CD4-positive, alpha-beta memory T cell (primary cell): ENCODE measurements at places on chromosomes 12 and 14. TPM values are rescaled to one million over a fixed set of nuclear protein-coding genes. Genes with fewer than 3 reads are reported as not detected.

DNA sequence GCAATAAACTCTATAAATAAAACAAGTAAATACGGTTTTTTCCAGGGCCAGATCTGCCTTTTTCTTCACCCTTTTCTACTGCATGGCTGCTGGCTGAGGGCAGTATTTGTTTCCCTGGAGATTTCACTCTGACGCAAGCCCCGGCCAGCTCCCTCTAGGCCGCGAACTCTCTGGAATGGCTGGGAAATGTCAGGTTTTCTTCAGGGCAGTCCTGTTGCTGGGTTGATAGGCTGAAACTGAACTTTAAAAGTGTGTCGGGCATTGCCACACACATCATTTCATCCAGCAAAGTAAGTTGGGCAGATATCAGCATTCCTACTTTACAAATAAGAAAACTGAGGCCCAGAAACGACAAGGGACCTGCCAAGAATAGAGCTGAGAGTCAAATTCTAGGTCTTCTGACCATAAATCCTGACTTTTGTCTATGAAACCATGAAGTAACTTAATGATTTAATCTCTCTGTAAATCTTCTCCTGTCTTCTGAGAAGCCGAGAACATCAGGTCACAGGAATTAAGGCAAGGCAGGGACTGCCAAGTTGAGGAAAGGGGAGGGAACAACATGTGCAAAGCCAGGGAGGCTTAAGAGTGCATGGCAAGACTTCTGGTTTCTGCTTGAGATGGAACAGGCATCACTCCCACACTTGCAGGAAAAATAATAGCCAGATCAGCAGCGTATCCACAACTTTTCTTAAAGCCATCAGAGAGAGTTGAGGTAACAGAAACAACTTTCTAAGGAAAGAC, 205.0 kb upstream of the CCDC196 start:
- no peaks in the 10 kb centered on the region for H3K36me3 ChIP-seq
- no peak for DNase-seq
- no peak overlapping the region for H3K4me3 ChIP-seq
- no peak overlapping the region for H3K27ac ChIP-seq
- no peaks in the 10 kb centered on the region for H3K4me1 ChIP-seq

The NPAS3 gene
- total RNA-seq = not detected

GRCh38 chr12:26867080-26867479, 34.1 kb upstream of the ITPR2 start:
- H3K27ac ChIP-seq = no peak overlapping the region
- no peak for DNase-seq
- no peaks in the 10 kb centered on the region for H3K36me3 ChIP-seq
- H3K27me3 ChIP-seq = no peaks in the 10 kb centered on the region

- H3K27ac ChIP-seq = no peak overlapping the region
- no peak overlapping the region for H3K4me3 ChIP-seq
- no peak for DNase-seq
- H3K36me3 ChIP-seq = no peaks in the 10 kb centered on the region
- H3K4me1 ChIP-seq = no peaks in the 10 kb centered on the region
- H3K27me3 ChIP-seq = no peaks in the 10 kb centered on the region
These were observed 329.2 kb downstream of the PCNX1 start for GRCh38 chr14:71236487-71236886.

- no peaks in the 10 kb centered on the region for H3K36me3 ChIP-seq
- no peak overlapping the region for H3K4me3 ChIP-seq
- H3K27ac ChIP-seq = no peak overlapping the region
- no peaks in the 10 kb centered on the region for H3K4me1 ChIP-seq
These were observed 451.1 kb upstream of the RGS6 start for GRCh38 chr14:71481021-71481654.

DNA sequence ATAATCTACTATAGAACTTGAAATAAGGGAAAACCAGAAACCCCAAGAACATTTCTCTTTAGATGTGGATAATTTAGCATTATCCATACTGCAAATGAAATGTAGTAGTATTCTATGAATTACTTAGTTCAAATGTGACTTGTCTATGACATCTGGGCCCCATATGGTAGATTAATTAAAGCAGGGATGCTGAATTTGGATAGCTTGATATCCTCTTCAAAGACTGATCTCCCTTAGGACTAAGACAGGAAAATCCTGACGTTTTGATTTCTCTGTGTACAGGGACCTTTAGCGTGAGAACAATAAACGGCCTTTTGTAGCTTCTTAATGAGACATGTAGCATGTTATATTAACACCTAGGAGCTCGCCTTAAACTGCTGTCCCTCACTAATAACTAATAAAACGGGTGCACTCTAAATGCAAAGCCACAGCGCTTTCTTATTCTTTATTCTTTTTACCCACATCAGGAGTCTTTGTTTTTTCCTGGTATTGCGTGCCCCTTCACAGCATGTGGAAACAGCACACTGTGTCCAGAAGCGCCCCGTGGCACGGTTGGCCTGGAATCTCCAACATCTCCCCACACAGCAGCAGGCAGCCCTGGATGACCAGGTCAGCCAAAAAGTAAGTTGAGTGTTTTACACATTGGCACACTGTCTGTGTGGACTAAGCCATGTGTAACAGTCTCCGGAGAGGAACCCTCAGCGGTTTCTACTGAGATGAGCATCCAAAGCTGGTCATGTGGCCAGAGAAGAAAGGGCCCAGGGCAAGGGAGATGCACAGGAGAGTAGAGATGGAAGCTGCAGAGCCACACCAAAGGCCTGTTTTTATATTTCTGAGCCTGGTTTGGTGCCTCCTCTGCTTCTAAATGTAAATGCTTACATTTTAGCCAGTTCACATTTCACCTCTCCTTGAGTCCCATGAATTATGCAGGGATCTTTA, 93.1 kb downstream of the SRGAP1 start:
- no peak overlapping the region for H3K4me3 ChIP-seq
- DNase-seq = no peak
- H3K36me3 ChIP-seq = no peaks in the 10 kb centered on the region
- H3K27me3 ChIP-seq = no peaks in the 10 kb centered on the region
- no peaks in the 10 kb centered on the region for H3K4me1 ChIP-seq

GRCh38 chr12:57637364-57637763, 4.4 kb upstream of the B4GALNT1 start:
- no peak overlapping the region for H3K4me3 ChIP-seq
- H3K36me3 ChIP-seq = no peaks in the 10 kb centered on the region
- H3K4me1 ChIP-seq = peaks cover 4% of the 10 kb centered on the region
- no peaks in the 10 kb centered on the region for H3K27me3 ChIP-seq
- H3K27ac ChIP-seq = no peak overlapping the region
- no peak for DNase-seq

GRCh38 chr12:55743406-55744339, 751 bp downstream of the GDF11 start:
- H3K4me1 ChIP-seq = peaks cover 20% of the 10 kb centered on the region
- H3K27me3 ChIP-seq = no peaks in the 10 kb centered on the region

- H3K27ac ChIP-seq = no peak overlapping the region
- H3K27me3 ChIP-seq = no peaks in the 10 kb centered on the region
- peaks cover 47% of the 10 kb centered on the region for H3K4me1 ChIP-seq
- H3K36me3 ChIP-seq = no peaks in the 10 kb centered on the region
- H3K4me3 ChIP-seq = no peak overlapping the region
These were observed 18.3 kb downstream of the AEBP2 start for GRCh38 chr12:19457561-19457960.

- H3K4me3 ChIP-seq = no peak overlapping the region
- no peak for DNase-seq
- H3K4me1 ChIP-seq = no peaks in the 10 kb centered on the region
- no peak overlapping the region for H3K27ac ChIP-seq
- H3K27me3 ChIP-seq = peaks cover 5% of the 10 kb centered on the region
- H3K36me3 ChIP-seq = no peaks in the 10 kb centered on the region
These were observed 40.6 kb downstream of the SPRING1 start for GRCh38 chr12:116697305-116697704.

The ADSS1 gene
- total RNA-seq = 1.5 TPM
